Activated CD8-positive, alpha-beta memory T cell treated with anti-CD3 and anti-CD28 coated beads for 24 hours (primary cell): ENCODE measurements at places on chromosomes 16 and 17.

GRCh38 chr16:88056212-88056611 is 105.0 kb downstream of the BANP start:
- DNase-seq = no peak

- peak; percentile 68 for DNase-seq
Observed at GRCh38 chr17:66673668-66674276, 161.1 kb upstream of the CACNG5 start.

- DNase-seq = no peak
Observed at GRCh38 chr16:56985962-56986360, 3.4 kb upstream of the NLRC5 start.

DNA sequence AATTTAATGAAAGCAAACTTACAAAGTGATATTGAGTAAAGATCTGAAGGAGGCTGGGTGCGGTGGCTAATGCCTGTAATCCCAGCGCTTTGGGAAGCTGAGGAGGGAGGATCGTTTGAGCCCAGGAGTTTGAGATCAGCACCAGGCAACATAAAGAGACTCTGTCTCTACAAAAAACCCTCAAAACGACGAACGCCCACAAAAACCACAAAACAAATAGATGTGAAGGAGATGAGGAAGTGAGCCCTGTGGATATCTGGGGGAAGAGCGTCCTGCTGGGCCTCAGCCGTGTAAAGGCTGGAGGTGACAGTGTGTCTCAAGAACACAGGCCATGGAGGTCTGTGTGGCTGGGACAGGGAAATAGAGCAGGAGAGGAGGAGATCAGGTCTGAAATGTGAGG is 68.8 kb downstream of the ITFG1 start:
- no peak for DNase-seq

- no peak for DNase-seq
Observed at GRCh38 chr16:86248310-86248905, 261.9 kb upstream of the FOXF1 start.

DNA sequence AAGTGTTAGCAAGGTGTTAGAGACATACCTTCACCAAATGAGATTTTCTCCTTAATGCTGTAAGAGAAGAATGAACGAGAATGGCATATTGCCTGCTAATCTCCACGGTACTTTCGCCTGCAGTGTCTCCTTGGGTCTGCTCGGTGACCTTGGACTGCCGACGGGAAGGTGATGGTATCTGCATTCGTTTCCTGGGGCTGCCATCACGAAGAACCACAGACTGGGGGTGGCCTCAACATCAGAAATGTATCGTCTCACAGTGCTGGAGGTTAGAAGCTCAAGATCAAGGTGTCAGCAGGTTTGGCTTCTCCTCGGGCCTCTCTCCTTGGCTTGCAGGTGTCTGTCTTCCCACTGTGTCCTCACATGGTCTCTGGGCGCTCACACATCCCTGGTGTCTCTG is 86.3 kb upstream of the TNRC6C start:
- DNase-seq = no peak

GRCh38 chr16:53089434-53090285 is 34.9 kb downstream of the CHD9 start:
- no peak for DNase-seq

- no peak for DNase-seq
Observed at GRCh38 chr16:72068930-72069329, 5.9 kb downstream of the HPR start.

- no peak for DNase-seq
Observed at GRCh38 chr17:18187226-18187625, 3.6 kb downstream of the ALKBH5 start.

GRCh38 chr17:28796062-28796461 is 46.5 kb downstream of the FAM222B start:
- no peak for DNase-seq

DNA sequence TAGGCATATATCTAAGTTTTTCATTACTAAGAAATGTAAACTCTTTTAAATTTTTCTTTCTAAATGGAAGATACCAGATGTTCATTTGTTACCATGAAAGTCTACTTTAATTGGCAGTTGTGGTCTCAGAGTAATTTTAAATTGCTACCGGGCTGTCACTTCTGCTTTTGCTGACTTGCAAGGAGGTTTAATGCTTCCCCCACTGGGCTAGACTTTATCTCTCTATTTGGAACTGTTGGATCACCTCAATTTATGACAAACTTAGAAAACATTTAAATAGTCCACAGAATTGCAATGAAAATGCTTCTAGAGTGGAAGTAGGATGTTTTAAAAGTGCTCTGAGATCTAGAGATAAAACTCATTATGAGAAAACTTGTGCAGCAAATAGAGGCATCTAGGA is 479.8 kb upstream of the GOT2 start:
- DNase-seq = no peak

DNA sequence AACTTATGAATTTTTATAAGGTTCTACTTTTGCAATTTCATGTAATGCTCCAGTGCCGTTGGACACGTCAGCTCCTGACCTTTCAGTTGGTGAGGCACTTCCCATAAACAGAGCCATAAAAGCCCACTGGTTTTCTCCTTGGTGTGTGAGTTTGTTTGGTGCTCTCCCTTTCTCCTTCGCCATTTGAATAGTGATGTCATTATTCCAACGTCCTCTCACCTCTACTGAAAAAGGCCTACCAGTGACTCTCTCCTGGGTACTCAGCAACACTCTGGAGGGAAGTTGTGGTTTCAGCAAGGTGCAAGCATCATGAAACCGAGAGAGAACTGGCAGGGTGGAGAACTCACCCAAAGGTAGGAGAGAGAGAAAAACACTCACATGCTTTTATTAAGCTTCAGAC is 29.6 kb upstream of the HNF1B start:
- DNase-seq = no peak

GRCh38 chr17:51046514-51047384 is 73.9 kb downstream of the SPAG9 start:
- DNase-seq = no peak

DNA sequence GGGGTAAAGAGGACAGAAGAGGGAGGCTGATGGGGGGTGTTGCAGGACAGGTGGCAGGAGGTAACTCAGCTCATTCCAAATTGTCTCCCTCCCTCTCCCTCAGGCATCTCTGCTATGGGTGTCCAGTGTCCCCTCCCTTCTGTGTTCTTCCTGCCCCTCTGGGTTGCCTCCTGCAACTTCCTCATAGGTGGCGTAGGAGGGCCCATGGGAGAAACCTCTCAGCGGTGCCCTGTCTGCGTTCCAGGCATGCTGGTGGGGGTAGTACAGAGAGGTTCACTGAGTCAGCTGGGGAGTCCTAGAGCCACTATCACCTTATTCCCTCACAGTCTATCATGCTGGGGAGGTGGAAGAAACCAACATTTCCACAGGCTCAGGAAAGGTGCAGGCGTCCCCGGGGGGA is 14.7 kb upstream of the ODF4 start:
- DNase-seq = no peak

DNA sequence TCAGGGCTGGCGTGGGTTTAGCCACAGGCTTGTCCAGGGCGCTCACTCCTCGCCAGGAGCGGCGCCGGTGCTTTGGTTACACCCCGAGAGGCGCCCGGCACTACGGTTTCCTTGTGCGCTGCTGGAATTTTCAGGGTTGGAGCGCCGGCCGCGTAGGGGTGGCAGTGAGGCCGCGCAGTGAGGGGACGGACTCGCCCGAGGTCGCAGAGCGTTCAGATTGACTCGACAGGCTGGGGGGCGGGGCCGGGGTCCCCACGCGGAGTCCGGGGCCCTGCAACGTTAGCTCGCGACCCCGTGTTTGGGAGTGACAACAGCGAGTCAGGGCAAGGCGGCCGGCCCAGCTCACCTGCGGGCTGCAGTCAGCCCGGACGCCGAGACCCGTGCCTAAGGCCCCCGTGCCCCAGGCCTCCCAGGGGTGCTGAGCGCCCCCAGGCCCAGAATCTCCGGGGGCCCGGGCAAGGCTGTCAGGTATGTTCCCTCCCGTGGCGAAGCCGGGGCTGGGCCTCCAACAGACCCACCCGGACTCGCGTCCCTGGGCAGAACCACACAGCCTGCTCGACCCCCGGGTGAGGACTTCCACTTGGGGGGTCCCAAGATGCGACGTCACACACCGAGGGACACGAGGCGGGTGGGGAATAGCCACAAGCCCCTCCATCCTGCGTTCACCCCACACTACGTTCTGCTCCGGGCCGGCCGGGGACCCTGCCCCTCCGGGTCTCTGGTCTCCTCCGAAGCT is 1.3 kb upstream of the ACTG1 start:
- peak; percentile 87 for DNase-seq

DNA sequence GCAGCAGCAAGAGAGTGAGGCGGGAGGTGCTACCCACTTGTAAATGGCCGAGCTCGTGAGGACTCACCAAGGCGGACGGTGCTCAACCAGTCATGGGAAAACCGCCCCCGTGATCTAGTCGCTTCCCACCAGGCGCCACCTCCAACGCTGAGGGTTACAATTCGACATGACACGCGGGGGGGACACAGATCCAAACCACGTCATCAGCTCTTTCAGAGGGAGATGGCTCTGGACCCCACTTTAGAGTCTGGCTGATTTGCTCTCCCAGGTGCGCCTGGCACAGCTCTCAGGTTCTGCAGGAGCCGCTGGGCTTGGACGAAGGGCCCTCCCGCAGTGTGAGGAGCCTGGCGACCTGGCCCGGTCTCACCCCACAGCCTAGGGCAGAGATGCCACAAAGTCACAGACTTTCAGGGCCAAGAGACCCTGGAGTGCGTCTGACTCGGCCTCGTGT is 21.1 kb upstream of the DOC2B start:
- no peak for DNase-seq

DNA sequence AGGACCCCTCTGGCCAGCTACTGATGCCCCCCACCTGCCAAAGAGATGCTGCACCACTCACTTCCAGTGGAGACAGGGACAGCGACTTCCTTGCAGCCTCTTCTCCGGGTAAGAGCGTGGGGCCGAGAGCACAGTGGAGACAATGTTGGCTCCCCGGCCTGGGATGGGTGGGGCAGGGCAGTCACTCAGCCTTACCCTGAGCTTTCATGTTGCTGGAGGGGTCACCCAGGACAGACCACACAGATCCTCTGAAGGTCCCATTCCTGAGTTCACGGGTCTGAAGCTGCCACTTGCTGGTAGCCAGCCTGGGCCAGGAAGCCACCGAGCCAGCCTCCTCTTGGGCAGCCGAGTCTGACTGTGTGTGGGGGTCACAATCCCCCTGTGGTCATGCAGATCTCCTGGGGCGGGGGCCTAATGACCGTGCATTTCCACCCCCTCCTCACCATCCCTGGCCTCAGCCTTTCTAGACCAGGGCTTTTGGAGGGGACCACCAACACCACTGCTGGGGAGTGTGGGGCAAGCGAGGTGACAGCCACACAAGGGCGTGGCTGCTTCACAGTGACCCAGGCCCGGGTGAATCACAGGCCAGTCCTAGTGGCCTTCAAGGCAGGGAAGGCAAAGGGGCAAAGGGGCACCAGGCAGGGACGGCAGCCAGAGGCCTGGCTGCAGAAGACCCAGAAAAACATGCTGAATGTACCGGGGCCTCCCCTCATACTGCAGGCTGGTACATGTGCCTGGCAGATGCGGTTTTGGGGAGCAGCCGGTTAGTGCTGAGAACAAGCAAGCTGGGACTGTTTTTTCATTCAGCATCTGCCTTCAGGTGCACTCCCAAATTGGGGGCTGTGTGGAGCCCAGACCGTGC is 10.4 kb downstream of the TAF1C start:
- no peak for DNase-seq

DNA sequence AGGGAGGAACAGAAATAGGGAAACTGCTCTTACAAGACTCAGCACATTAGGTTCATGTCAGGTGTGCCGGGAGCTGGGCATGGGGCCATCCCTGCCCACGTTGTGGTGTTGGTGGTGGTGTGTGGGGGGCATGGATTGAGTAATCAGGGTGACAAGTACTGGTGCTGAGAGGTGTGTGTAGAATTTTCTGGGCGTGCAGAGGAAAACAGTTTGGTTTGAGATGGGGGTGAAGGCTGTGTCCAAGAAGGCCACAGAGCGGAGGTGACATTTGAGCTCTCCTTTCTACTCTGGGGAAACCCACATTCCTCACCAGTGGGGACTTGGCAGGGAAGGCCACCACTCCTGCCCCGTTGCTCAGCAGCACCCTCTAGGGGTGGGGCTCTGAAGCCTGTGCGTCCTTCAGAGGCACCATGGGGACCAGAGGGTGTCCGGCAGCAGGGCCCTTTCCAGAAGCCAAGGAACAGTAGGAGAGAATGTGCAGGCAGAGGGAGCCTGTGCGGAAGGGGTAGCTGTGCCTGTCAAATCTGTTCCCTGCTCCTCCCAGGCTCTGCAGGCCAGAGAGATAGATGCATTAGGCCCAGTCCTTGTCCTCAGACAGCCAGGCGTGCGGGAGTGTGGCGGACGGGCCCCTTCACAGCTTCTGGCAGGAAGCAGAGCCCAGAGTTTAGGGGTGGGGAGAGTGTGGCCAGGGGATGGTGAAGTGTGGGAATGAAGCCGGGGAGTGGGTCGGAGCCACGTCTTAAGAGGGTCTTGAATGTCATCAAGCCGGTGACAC is 48.7 kb upstream of the GSE1 start:
- peak; percentile 74 for DNase-seq

DNA sequence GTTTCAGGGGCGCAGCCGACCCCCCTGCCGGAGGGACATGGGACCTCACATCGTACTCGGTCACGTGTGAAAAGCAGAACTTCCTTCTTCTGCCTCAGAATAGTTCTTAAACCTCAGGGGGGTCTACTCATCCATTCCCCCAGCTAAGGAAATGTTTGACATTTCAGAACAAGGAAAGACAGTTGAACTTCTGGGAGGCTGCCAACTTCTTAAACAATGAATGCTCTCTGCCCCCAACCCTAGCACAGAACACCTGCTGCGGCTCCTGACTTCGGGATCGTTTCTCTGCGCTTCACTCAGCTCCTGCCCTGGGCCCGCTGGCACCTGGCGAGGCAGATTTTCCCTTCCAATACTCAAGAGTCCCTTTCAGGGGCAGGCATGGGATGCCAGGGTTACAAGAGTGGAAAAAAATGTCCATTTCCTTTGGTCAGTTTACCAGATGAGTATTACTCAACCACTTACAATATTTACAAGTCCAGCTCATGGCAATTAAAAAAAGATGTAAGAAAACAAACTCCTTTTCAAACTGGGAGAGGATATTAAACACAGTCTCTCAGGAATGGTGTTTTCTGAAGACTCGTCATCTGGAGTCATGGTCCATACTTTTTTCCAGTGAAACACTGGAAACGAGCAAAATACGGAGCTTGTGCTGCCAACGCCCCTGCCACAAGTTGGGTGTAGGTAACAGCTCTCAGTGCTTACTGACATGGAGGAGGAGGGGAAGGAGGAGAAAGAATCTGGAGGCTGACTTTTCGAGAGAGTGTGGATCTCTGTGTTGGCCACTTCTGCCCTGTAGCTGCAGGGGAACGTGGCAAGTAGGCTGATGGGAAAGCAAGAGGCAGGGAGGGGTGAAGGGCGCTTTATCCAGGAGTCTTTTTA is 235.7 kb downstream of the NTN1 start:
- DNase-seq = no peak

- no peak for DNase-seq
Observed at GRCh38 chr17:77462553-77463497, 322.1 kb downstream of the SEC14L1 start.
